Fibroblast of skin of right biceps (primary cell): ENCODE measurements at places on chromosomes 7 and 10.
A peak's percentile ranks its signal among the peaks of the same experiment; 100 is the strongest.

- DNase-seq: no peak
These were observed 198.3 kb upstream of the ZMIZ1 start for GRCh38 chr10:78870458-78870857.

DNA sequence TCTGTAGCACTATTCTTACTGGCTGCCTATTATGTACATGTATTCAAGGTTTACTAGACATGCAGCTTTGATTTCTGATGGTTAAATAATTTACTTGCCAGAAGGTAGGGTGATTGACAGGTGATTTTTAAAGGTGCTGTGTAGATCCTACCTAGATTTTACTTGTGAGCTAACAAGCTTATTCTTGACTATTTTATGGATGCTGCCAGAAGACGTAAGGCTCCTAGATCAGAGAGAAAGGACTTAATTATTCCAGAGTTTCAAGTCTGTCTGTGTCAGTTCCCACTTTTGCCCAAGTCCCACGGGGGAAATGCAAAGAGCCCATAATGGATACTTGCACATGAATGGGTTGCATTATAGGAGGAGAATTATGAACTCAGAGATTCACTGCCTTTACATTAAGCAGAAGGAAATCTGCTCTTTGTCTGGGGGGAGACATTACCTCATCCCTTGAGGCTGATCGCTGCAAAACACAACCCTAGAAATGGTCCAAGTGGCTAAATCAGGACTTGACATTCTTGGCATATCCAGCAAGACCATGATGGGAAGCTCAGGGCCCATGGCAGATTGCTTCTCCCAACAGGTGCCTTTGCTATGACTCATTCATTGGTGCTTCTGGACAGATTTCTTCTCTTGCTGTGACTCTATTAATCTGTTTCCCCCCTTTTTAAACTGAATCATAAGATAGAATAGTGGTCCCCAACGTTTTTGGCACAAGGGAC, 32.1 kb downstream of the GPR158 start:
- no peak for DNase-seq

DNA sequence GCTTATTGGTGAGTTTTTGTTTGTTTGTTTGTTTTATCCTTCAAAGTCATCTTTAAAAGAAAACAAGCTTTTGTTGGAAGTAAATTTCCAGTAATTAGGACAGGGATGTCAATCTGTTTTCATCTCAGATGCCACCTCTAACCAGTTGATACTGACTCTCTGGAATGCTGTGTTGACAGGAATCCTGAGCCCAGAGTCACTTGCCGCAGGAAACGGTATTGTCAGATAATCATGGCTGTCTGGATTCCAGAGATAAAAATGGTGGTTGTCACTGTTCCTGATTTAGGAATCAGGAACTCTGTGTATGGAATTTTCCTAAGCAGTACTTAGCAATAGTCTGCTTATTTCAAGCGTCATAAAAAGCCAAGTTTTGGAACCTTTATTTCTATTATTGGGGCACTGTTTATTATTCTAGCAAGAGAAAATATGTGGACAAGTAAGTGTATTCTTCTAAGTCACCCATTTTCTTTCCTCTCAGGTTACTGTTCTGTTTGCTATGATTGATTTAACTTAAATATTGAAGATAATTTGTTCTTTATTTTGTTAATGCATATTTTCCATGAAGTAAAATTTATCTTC, 39.2 kb downstream of the CDC123 start:
- DNase-seq: no peak

GRCh38 chr10:24241536-24242040, 32.6 kb downstream of the KIAA1217 start:
- peak; percentile 27 for DNase-seq

DNA sequence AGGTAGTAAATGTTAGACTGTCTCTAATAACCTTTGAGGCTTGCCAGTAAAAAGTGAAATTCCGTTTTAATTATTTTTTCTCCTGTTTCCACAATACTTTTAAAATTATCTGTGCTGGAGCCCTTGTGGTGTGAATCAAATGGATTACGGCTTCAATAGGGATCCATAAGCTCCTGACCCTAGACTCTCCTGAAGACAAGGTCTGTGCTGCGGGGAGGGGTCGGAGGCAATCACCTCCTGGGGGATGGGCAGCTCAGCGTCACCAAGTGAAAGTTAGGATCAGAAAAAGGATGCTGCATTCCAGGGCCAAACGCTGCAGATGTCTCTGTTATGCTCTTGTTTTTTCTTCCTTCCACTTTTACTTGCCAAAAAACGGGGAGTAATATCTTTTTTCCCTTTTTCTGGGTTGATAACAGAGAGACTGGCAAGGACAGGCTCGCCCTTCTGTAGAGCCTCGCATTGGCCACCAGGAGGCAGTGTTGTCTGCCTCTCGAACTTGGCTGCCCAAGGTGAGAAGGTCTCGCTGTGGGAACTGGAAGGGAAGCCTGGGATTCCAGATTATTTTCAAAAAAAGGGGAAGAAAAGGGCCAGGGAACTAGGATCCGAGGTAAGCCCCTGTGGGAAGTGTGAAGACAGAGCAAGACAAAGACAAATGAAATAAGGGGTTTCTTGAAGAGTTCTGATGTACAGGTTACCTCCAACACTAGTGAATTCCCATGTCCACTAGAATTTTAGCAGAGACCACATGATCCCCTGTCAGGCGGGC, 621.9 kb downstream of the ACTR3B start:
- DNase-seq: no peak

- DNase-seq: no peak
These were observed 18.3 kb upstream of the ELMO1 start for GRCh38 chr7:37467002-37467401.

DNA sequence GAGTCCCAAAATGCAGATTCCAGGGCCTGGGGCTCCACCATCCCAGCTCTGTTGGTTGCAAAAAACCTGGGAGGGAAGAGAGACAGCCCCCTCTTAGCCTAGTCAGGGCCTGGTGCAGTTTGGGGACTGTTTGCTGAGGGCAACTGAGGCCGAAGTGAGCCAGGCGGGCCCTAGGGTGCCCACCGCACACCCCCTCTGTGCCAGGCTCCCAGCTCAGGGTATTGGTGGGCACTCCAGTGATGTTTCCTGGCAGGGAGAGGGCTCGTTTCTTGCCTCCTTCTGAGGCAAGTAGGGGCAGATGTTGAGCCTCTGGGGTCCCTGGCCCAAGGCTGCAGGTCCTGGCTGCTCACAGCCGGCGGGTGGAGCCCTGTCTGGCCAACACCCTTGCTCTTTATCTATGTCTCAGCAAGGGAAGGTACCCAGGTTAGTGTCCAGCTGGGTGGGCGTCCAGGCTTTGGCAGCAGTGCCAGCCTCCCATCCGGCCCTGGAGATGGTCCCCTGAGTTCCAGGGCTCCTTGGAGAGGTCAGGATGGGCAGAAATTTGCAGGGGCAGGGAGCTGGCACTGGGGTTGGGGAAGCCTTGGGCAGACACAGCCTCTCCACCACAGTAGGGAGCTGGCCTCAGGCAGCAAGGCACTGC, 37.8 kb downstream of the KCTD7 start:
- no peak for DNase-seq

DNA sequence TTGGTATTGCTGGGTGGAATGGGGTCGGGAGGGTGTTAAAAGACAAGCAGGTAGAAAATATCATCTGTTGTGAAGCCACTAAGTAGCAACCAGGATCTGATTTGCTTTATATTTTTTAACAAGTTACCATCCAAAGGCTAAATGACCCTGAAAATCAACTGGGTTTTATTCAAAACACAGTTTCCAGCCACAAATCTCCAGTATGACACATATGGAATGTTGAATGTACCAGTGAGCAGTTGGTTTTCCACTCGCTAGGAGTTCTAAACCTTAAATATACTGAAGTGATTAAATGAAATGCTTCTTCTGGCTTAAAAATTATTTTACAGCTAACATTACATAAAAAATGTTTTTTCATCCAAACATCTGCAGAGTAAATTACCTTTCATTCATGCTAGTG, 112.5 kb downstream of the PDE1C start:
- DNase-seq: no peak

- no peak for DNase-seq
These were observed 149.2 kb downstream of the SH2D4B start for GRCh38 chr10:80686734-80687475.

DNA sequence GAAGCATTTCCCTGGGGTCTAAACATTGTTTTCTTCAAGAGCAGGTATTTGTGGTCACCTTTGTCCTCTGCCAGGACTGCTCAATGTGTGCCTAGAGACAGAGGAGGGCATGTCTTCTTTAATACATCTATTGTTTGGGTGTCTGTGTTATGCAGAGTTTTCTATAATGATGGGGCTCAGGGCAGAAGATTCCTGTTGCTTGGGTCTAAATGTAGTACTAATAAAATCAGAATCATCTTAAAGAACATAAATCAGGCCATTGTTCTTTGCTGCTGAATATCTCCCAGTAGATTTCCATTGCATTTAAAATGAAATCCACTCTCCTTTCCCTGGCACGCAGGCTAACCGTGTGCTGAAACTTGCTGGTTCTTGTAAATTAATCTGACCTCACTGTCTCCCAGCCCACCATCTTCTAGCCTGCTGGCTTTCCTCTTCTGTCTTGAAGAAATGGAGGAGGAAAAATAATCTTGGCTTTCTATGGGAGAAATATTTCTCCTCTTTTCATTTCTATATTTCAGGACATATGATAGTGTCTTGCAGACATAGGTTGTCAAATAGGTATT, 1396.8 kb downstream of the GATA3 start:
- DNase-seq: no peak

GRCh38 chr7:5266191-5267028, 16.3 kb upstream of the SLC29A4 start:
- DNase-seq: no peak

GRCh38 chr10:98125940-98126631, 8.4 kb upstream of the R3HCC1L start:
- DNase-seq: peak; percentile 8

DNA sequence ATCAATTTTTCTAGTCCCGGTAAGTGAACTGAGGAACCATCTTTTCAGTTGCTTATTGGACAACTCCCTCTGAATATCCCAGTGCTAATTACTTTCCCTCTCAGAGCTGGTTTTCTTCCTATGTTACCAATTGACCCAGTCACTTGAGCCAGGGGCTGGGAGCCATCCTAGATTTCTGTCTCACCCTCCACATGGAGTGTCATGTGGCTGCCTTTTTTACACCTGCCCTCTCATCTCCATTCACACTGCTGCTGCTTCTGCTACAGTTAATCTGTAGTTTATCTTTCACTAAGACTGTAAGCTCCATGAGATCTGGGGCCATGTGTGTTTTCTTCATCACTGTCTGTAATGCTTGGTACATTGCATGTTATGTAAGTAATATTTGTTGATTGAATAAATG, 35.8 kb downstream of the VCL start:
- DNase-seq: no peak

DNA sequence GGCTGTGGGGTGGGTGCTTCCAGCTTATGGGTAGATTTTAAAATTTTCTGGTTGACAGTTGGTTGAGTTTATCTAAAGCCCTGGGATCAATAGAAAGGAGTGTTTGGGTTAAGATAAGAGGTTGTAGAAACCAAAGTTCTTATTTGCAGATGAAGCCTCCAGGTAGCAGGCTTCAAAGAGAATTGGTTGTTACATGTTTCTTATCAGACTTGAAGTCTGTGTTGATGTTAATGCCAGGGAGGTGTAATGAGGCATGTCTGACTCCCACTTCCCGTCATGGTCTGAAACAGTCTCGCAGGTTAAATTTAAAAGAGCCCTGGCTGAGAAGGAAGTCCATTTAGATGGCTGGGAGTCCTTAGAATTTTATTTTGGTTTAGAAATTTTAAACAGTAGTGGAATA, 165.2 kb upstream of the TMEM72 start:
- DNase-seq: no peak

DNA sequence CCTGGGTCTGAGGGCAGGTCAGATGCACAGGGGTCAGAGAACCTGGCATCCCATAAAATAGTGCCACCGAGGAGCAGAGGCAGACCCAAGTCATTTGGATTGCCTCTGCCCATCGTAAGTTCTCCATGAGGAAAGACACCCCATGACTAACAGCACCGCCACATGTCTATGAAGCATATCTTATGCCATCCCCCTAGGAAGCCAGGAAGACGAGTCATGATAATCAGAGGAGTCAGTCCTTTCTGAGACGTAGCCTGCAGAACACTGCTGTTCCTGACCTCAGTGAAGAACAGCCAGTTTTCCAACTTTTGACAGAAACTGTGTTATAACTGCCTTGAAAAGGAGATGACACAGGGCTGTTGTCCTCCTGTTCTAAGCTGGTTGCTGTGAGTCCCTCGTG, 51.2 kb downstream of the INSYN2A start:
- DNase-seq: peak; percentile 90

GRCh38 chr7:28685644-28686417, 272.3 kb downstream of the TRIL start:
- DNase-seq: peak; percentile 99

DNA sequence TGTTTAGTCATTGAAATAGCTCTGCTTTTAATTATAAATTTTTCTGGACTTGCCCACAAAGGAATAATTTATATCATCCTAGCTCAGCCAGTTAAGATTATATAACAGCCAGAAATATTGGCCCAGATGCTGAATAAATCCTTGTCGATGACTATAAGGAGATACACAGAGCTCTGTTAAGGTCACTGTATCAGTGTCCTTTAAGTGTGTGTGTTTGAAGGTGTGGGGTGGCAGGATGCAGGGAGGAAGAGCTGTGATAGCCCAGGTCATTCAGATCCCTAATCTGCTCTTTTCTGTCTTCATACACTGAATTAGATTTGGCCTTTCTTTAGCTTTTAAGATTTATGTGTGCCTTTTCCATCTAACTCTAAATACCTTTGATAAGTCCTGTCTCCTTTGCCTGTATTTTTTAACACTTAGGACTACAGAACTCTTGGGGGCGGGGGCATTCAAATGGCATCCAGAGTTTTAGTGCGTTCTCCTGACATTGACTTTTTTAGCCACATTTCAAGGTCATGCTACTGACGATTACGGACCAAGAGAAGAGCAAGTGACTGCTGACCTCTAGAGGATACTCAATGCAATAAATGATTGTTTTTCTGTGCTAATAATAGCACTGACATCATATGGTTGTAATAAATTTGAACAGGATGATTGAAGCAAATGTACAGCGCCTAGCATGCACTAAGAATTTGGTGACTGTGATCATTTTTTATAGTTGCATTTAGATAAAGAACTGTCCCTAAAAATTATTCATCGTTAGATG, 172.3 kb downstream of the CACNB2 start:
- peak; percentile 38 for DNase-seq

DNA sequence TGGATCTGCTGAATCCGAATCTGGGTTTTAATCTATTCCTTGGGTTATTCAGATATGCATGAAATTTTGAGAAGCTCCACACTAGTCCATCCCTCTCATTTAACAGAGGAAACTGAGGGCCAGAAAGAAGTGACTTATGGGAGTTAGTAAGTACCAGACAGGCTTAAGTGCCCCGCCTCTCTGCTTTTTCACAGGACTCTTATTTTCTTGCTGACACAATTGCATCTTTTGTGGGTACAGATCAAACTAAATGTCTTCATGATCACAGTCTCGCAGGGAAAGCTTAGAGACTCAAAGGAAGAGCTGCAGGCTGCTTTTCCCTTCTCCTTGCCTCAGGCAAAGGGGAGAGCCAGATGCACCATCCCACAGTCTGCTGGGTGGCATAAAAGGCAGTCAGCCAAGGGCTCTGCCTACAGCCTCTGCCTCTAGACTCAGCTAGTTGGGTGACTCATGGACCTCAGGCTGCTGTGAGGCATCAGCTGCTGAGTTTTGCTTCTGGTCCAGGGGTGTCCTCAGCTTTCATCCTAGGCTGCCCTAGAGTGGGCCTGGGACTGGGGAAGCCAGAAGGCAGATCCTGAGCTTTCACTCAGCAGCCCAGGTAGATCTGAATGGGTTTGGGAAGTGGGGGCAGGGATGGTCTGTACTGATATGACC, 11.6 kb downstream of the GOLGA7B start:
- DNase-seq: peak; percentile 22
